ENCODE measurements at places on chromosomes 5 and 9.

DNA sequence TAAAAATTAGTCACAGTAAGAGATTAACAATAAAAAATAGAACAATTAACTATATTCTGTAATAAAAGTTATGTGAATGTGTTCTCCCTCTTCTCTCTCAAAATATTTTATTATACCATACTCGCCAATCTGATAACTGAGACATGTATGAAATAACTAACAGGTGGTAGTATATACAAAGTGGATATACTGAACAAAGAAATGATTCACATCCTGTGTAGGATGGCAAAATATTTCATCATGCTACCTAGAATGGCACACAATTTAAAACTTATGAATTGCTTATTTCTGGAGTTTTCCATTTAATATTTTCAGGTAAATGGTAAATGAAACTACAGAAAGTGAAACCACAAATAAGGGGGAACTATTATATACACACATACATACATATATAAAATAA lies 152.5 kb downstream of the RNF180 start:
- DNase-seq: no peak

- DNase-seq: no peak
Observed at GRCh38 chr5:94615862-94616261, 2.5 kb downstream of the KIAA0825 start.

DNA sequence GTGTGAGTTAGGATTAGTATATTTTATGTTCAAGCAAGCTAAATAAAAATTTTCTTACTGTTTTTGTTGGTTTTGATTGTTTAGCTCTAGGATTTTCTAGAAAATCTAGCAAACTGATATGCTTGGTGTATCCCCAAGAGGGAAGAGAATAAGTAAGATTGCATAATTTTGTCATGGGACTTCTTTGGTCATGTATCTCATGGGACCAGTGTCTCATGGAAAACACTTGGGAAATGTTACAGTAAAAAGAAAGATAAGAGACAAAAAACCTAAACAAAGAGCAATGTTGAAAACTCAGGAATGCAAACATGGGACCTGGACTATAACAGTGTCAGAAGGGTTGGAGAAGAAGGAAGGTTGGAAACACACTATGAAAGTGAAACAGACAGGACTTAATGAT lies 119.4 kb downstream of the TLR4 start:
- no peak for DNase-seq

DNA sequence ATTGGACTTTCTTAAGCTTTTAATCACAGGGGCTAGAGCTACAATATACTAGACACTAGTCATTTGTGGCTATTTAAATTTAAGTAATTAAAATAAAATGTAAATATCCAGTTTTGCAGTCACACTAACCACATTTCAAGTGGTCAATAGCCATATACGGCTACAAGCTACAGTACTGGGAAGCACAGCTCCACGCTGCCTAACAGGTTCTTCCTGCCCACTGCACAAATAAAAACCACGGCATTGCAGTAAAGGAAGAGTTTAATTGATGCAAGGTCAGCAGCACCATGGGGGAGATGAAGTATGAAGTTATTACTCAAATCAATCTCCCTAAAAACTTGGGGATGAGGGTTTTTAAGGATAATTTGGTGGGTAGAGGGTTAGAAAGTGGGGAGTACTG lies 134.1 kb downstream of the LURAP1L start:
- DNase-seq: no peak

GRCh38 chr9:27338527-27338903 lies 41.6 kb upstream of the EQTN start:
- DNase-seq: no peak

- DNase-seq: no peak
Observed at GRCh38 chr9:97904725-97905124, 17.6 kb downstream of the TRMO start.

Measured in stimulated activated CD8-positive, alpha-beta memory T cell treated with anti-CD3 and anti-CD28 coated beads, Interleukin-7, amount 100 ng/mL, for 4 hours (primary cell).